IPS-NIHi11 (cell line): ENCODE measurements at places on chromosomes 4 and X.

DNA sequence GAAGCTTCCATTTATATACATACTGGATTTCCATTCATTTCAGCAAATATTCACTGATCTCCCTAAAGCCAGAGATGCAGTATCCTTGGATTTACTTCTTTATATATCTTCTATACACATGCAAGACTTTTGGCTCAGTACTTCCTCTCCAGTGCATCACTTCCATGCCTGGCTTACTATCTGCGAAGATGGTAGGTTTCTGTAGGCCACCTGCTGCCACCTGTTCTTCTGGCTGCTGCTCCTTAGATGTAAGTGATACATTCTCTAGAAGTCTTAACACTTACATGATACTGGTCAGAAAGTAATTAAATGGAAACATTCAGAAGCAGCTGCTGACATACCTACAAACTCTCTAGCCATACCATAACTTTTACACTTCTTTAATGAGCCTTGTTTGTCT lies 48.9 kb downstream of the TBC1D9 start:
- DNase-seq = no peak

GRCh38 chr4:108029016-108029720 lies 39.5 kb downstream of the HADH start:
- DNase-seq = no peak

GRCh38 chr4:121698236-121698671 lies 1.5 kb upstream of the ANXA5 start:
- DNase-seq = no peak

DNA sequence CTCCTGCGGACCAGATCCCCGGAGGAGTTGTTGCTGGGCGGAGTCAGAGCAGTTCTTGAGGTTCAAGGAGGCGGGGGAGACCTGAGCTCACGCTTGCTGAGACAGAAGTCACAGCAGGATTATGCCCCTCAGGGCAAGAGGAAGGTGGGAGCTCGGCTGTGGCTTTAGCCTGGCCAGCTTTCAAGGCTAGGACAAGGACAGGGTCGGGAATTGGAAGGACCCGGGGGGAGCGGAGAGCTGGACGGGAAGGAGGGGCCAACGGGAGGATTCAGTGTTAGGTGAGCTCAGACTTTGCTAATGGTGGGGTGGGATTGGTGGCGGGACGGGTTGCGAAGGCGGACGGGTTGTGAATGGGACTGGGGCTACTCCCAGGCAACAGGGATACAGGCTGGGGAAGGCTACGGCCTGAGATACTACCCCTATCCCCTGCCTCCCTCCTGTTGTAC lies at the start of gene RIBC1:
RIBC1 (plus strand) TSS at position 13 of the 446 bp plus-strand sequence. CDS start 3,404 bp downstream, outside the sequence.
- DNase-seq = peak; percentile 41

DNA sequence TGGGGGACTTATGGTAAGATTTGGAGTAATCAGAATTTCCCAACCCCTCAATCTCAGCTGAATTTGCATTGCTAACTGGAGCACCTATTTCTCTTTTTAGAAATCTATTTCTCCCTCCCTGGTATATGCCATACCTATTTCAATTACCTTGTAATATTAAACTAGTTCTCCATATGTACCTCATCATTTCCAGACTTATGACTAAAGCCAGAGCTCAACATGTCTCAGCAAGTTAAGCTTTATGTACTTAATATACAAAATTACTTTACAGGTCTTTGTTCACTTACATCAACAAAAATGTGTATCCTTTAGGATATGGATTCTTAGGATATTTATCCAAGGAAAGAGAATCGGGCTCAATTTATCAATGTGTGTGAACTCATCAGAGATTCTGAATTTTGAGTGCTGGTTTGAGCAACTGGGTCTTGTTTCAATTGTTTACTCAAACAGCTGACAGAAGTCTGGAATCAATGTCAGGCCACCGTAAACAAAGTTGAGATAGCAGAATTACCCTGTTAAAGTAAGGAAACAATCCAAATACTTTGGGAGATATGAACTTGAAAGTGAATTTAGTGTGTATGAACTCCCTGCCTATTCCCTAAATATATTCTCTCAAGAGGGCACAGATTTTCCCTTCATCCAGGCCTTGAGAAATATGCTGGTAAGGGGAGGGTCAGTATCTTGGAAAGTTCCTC lies 199.6 kb downstream of the VEGFC start:
- DNase-seq = no peak

- no peak for DNase-seq
These were observed 274.4 kb downstream of the IDS start for GRCh38 chrX:149230689-149231088.

DNA sequence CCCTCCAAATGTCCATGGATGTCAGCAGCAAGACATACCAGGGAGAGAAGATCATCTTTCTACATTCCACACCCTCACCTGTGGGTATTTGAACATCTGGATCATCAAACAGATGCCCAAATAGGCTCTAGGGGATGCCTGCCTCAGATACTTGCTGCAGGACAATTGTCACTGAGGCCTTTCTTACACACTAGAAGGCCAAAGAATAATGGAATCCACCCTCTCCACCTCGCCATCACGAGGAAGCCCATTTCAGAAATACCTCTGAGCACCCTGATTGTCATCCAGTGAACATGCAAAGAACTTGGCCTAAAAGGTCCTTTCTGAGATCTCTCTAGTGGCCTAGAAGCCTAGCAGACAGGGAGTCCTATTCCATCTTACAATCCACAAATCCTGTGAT lies 6.9 kb upstream of the KIAA1210 start:
- no peak for DNase-seq

DNA sequence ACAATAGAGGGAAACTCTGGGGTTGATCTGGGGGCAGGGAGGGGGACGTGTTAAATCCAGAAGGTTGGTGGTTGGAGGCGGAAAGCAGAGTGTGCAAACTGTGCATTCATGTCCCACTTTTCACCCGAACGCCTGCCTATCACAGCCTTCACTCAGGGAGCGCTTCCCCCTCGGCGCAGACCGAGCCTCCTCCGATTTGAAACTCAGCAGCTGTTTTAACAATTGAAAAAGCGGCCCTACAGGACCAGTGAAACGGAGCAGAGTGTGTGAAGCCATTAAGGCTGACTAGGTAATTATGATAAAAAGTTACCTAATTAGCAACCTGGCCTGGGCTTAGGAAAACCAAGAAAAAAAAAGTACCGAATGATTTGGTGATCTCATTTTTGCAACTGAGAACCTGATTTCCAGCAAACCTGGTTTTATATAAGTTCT lies 685 bp upstream of the NDNF start:
- no peak for DNase-seq

DNA sequence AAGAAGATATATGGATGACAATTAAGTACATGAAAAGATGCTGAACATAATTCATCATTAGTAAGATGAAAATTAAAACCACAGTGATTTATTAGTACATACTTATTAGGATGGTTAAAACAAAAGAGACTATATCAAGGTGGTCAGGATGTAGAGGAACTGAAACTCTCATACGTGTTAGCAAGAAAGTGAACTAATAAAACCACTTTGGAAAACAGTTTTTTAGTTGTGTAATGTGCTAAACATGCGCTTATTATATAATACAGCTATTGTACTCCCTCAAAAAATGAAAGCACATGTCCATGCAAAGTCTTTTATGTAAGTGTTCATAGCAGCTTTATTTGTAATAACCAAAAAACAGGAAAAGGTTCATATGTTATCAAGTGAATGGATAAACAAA lies 89.9 kb upstream of the KCTD8 start:
- no peak for DNase-seq

GRCh38 chr4:159823743-159824142 lies 720.9 kb downstream of the RAPGEF2 start:
- no peak for DNase-seq

DNA sequence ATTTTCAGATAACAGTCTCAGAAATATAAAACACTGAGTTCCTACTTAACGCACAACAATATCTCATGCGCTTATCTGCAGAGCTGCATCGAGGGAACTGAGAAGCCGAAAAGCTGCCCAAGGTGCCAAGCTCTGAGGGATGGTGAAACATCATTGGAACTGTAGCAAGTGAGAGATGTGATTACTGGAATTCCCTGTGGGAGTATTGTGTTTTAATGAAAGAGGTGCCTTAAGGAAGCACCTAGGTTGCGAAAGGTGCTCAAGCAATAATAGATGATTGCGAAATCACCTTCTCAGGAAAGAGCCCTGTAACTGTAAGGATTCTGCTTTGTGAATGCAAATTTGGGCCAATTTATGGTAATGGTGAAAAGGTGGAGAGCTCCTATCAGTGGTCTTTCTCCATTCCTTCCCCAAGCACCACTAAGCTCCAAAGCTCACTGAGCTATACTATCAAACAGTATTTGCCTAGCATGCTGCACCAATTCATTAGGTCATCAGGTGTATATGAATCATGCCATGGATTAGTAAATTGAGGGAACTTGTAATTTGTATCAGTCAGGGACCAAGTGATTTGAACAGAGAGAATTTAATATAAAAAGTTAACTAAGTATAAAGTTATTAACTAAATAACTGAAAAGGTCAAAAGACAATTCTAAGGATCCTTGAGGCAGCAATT lies 59.0 kb upstream of the ATP8A1 start:
- DNase-seq = no peak

GRCh38 chr4:86178211-86178610 lies 181.6 kb downstream of the MAPK10 start:
- DNase-seq = no peak

GRCh38 chr4:141132072-141132708 lies 1.1 kb downstream of the RNF150 start:
- DNase-seq = no peak
